ENCODE measurements at places on chromosomes 6 and 20.

DNA sequence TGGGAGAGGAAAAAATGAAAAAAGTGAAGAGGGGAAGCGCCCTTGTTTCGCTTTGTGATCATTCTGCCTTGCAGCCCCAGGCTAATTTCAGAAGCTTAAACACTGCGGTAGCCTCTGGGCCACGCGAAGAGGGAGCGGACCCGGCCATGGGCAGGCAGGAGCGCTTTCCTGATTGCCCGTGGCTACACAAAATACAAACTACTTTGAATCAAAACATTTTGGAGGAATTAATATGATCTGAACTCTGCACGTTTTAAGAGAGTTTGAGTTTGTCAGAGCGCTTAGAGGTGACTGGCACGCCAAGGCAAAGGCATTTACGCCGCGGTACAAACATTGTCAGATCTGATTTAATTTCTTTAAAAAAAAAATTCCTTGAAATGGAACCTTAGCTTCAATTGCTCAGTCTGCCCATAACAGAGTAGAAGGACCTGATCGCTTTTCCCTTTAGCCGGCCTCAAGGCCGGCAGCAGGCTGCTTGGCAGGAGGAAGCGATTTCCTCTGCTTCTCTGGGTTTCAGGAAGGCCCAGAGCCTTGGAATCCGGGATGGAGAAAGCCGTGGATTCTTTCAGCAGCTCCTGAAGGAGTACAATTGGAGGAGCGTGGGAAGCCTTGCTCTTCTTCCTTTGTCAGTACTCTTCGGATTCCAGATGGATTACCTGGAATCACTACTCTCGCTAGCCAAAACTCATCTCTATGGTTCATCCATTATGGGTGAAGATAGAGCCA is 9.7 kb downstream of the TFAP2D start:
- DNase-seq: no peak

DNA sequence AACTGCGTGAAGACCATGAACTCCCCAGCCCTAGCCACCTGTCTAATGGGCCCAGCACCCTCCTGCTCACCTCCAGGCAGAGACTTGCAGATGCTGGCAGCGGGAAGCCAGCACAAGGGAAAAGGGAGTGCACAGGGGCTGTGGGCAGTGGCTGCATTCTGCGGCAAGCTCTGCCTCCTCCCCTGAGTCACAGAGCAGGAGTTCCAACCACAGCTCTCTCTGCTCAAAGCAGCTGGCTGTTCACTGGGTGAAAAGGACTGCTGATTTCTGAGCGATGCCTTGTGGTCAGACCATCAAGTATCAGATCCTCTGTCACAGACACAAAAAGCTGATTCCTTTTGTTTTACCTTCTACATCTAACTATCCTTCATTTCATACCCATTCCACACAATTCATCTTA is 10.5 kb downstream of the NKX2-2 start:
- no peak for DNase-seq

DNA sequence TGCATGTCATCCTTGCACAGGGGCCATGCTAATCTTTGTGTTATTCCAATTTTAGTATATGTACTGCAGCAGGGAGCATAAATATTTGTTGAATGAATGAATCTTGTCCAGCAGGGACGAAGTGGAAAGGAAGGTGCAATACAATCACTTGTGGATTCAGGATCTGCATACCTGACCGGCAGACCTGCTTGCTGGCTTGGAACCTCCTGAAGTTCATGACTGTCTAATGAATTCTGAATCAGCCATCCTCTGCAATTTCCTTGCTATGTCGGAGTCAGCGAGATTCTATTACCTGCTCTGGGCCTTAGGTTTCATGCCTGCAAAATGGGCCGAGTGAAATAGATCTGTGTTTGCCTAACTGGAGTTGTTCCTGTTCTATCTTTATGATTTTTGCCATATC is 17.4 kb upstream of the NCOA3 start:
- no peak for DNase-seq

GRCh38 chr20:41344938-41345728 is 4.5 kb downstream of the LPIN3 start:
- DNase-seq: no peak

DNA sequence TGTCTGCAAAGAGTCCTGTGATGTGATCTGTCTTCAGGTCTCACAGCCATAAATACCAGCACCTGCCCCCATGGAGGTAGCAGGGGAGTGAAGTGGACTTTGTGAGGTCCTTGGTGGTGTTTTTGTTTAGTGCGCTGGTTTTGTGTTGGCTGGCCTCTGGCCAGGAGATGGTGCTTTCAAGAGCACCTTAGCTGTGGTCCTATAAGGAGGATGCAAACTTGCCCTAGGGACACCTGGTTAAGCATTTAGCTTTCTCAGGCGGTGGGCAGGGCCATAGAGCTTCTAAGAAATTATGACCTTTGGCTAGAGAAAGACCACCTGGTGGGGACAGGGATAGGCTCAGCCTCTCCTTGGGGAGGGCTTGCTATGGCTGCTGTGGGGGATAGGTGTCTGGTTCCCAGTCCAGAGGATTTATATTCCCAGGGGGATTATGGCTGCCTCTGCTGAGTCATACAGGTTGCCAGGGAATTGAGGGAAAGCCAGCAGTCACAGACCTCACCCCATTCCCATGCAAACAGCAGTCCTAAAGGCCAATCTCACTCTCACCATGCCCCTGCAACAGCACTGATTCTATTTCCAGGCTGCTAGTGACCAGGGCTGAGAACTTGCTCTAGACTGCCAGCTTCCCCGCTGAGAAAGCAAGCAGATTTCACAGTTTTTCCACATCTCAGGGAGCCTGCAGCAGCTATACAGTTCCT is 259.3 kb downstream of the TFAP2B start:
- DNase-seq: no peak

DNA sequence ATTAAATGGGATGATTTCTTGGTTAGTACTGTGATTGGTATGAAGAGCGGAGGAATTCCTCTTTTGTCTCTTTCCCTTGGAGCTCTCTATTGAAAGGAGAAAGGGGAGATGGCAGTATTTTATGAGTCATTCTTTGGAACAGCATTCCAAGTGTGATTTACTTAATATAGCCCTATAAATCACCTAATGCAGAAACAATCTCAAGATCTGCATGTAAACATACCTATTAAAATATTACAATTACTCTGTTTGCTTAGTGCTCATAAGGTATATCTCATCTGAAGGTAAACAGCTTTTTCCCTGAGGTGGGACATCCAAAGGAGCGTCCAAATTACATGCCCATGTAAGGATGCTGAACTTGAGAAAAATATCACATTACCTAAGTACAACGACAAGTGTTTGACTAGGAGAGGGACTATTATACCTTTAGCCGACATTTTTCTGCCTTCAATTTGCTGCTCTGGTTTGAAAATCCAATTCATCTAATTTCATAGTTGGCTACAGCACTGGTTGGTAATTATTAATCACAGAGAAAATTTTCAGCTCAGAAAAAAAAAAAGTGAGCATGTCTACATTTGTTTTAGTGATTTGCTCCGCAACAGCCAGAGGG is 229.0 kb downstream of the FOXC1 start:
- DNase-seq: no peak

GRCh38 chr20:62772990-62773844 is 23.1 kb upstream of the MRGBP start:
- DNase-seq: no peak

GRCh38 chr6:45816674-45817297 is 198.9 kb downstream of the CLIC5 start:
- peak; percentile 16 for DNase-seq

GRCh38 chr6:32047855-32048766 is 9.9 kb downstream of the CYP21A2 start:
- DNase-seq: peak; percentile 1

GRCh38 chr6:102773636-102774035 is 1380.1 kb downstream of the GRIK2 start:
- no peak for DNase-seq

GRCh38 chr6:5644523-5645185 is 362.1 kb downstream of the NRN1 start:
- DNase-seq: no peak

DNA sequence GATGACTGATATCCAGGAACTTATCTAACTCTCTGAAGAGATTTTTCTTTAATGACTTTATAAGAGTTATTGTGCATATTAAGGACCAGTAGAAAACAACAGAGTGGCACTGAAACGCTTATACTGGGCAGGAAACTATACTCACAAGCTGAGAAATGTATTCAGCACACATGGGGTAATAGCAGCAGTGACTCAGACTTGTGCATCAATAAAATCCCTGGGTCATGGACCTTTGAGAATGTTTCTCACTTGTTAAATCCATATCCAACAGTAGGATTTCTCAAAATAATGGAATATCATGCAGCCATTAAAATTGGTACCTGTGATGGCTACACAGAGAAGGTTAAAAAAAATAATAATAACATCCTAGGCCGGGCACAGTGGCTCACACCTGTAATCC is 219.5 kb downstream of the BTBD9 start:
- DNase-seq: no peak

DNA sequence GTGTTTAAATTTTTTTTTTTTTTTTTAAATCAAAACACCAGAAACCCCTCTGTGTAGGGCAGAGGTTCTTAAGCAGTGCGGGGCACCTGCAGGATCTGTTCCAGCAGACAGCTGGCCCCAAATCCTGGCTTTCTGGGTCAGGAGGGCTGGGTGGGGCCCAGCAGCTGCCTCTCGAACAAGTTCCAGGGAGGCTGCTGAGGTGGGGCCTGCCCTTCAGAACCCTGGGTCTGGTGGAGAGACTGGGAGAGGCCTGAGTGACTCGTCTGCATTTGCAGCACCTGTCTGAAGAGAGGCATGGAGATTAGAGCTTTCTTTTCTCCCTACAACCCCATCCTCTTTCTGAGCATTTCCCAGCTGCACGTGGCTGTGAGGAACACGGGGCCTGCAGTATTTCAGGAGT is 8.4 kb downstream of the PSMG4 start:
- no peak for DNase-seq

DNA sequence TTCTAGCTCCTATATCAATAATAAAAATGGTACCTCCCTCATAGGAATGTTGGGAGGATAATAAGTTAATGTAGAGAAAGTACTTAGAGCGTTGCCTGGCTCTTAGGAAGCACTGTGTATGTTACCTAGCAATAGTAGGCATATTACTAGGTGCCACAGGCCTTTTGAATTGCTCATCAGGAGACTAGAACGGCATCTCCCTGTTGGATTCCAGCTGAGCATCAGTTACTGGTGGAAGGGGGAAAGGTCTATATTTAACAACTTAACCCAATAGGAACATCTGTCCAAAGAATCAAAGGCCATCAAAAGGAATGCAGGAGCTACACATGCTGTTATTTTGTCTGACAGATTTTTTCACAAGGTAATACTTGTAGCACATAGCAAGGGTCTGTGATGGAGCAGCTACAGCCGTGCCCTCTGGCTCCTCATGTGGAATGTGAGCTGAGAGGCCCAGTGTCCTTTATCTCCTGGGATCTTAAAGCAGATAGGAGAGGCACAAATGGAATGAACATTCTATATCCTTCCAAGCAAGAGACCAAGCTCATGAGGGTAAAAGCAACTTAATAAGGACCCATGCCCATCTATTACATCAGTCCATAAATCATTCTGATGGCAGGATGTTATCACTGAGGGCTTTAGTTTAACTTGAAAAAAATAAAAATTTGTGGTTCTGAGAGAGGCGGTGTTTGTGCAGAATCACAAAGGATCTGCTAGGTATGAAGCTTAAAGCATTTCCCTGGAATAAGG is 184.9 kb upstream of the LAMP5 start:
- peak; percentile 86 for DNase-seq

DNA sequence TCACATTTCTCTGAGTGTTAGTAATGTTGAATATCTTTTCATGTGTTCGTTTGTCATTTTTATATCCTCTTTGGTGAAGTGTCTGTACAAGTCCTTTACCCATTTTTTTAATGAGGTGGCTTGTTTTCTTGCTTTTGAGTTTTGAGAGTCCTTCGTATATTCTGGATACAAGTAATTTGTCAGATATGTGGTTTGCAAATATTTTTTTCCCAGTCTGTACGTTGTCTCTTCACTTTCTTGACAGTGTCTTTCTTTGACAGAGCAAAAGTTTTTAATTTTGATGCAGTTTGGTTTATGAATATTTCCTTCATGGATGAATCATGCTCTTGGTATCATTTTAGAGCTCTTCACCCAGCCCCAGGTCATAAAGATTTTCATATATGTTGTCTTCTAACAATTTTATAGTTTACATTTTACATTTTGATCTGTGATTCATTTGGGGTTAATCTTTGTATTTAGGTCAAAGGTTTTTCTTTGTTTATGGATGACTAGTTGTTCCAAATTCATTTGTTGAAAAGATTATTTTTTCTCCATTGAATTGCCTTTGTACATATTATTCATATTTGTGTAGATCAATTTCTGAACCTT is 152.5 kb downstream of the MRPL14 start:
- DNase-seq: no peak

DNA sequence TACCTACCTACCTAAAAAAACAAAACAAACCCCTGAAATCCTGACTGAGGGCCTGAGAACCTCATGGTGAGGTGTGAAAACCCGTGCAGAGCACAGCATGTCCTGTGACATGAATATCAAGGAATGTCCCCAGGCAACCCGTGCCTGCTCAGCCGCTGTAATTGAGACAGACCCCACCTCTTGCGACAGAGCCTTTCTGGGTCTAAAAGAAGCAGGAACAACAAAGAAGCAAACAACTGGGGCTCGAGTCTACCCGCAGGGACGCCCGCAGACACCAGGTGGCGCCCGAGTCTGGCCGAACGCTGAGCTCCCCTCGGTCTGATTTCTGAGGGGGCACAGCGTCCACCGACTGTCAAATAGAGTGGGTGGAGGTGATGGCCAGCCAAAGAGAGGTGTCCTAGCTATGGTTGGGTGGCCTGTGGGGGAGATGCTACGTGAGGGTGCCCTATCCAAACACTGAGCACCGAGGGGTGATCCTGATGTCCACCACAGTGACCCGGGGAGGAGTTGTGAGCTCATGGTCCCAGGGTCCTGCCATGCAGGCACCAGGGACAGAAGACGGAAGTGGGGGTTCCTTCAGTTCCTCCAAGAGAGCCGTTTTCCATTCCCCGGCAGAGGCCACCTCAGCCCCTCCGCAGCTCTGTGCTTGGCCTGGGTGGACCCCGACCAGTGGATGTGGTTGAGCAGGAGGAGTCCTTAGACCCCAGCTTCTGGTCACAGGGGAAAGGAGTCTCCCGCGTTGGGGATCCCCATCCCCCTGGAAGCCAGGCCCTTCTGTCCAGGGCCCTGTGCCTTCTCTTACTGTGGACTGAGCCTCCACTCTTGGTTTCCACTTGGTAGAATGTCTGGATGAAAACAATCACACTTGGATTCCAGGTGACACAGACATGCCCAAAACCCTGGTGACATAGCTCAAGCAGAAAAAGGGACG is 268.2 kb downstream of the CDC5L start:
- peak; percentile 50 for DNase-seq

- no peak for DNase-seq
Observed at GRCh38 chr20:13029687-13030375, 21.1 kb downstream of the SPTLC3 start.

- no peak for DNase-seq
Observed at GRCh38 chr6:46217671-46218131, 46.9 kb upstream of the ENPP5 start.

- no peak for DNase-seq
Observed at GRCh38 chr6:42086046-42087035, 36.0 kb downstream of the TAF8 start.

GRCh38 chr6:97322811-97323210 is 39.8 kb upstream of the MMS22L start:
- DNase-seq: no peak

- peak; percentile 55 for DNase-seq
Observed at GRCh38 chr20:36465109-36466080, 75.9 kb upstream of the MYL9 start.

- no peak for DNase-seq
Observed at GRCh38 chr6:155085582-155086257, 90.6 kb downstream of the TIAM2 start.
